GM12865 (cell line): ENCODE measurements at places on chromosomes 13 and 19.
A peak's percentile ranks its signal among the peaks of the same experiment; 100 is the strongest.

DNA sequence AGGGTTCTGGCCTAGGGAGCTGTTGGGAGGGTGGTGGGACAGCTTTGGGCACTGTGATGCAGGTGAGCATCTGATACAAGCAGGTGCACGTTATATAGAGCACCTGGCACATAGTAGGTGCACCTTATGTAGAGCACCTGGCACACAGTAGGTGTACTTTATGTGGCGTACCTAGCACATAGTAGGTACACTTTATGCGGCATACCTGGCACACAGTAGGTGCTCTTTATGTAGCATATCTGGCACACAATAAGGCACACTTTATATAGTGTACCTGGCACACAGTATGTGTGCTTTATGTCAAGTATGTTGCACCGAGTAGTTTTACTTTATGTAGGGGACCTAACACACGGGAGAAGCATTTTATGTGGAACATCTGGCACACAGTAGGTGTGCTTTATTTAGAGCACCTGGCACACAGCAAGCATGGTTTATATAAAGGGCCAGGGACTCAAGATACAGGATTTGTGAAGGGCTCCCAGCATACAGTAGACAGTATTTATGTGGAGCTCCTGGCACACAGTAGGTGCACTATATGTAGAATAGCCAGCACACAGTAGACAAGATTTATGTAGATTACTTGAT lies 1.6 kb upstream of the CYP4F12 start:
- DNase-seq = no peak

DNA sequence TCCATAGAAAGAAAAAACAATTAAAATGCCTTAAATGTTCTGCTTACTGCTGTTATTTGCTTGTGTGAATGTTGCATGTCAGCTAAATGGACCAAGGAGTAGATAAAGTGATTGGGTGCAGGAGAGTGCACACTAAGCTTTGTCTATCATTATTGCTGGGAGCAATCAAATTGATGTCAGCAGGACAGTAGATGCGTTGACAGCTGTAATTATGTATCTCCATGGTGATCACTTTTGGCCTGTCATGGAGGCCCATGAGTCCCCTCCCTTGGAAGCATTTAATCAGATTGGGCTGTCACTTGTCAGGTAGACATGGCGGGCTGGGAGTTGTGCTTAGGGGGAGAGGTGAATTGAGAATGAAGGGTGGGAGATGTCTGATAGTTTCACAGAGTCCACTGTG lies 215.3 kb downstream of the PCCA start:
- DNase-seq = no peak

DNA sequence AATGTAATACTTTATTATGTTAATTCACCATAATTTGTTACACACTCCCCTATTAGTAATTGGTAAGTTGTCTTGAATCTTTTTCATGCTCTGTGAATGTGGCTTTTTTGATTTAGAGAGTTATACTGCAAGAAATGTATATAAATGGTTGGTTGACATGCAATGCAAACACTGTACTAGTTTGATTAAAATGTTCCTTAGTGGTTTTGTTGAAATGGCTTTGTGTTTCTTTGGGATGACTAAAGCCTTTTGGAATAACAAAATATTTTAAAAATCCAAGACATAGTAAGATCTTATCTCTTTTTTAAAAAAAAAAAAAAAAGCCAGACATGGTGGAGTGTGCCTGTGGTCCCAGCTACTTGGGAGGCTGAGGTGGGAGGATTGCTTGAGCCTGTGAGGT lies 10.5 kb downstream of the LAMP1 start:
- no peak for DNase-seq

GRCh38 chr13:21879263-21879914 lies 208.5 kb downstream of the FGF9 start:
- DNase-seq = peak; percentile 23

GRCh38 chr13:104485571-104485970 lies 1419.4 kb upstream of the SLC10A2 start:
- DNase-seq = no peak

DNA sequence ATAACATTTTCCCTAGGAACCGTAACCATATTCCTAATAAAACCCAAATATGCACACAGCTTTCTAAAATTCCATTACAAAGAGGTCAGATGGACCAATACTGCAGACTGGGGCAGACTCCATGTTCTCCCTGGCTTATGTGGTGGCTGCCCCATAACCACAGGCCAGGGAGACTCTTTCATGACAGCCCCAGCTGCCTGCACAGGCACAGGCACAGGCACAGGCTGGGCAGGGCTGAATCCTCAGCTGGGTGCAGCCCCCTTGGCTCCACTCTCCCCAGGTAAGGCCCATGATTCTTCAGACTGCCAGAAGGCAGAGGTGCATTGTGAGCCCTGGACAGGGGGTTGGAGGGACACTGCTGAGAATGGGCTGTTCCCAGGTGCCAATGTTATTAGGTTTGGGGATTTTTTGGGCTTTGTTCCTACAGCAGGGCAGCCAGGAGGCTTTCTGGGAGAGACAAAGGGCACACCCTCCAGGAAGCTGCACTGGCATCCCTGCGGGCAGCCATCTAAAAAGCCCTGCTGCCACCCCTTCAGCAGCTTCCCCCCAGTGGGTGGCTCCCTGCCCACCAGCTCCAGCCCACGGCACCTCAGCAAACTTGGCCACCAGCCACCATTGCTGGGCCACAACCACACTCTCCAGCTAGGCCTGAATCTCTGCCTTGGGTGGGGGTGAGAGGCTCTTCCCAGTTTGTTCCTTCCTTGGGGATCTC lies 20.0 kb downstream of the DOCK9 start:
- DNase-seq = no peak

GRCh38 chr13:48161530-48162179 lies 66.8 kb upstream of the MED4 start:
- DNase-seq = no peak

DNA sequence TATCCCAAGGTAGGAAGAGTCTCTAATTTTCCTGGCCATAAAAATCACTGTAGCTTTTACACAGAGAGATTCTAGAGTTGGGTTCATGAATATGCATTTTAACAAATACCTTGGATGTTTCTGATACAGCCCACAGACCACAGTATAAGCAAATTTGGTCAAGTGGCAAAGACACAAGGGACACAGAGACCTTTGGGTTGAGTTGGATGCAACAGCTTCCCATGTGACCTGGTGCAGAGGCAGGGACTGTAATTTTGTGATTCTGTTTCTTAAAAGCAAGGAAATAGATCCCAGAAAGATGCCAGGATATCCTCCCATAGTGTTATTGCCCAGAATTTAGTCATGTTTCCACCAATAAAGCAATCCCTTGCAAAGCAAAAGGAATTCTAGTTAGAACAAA lies 27.0 kb downstream of the FPR3 start:
- no peak for DNase-seq

GRCh38 chr13:66074018-66074615 lies 1156.0 kb downstream of the PCDH9 start:
- no peak for DNase-seq

DNA sequence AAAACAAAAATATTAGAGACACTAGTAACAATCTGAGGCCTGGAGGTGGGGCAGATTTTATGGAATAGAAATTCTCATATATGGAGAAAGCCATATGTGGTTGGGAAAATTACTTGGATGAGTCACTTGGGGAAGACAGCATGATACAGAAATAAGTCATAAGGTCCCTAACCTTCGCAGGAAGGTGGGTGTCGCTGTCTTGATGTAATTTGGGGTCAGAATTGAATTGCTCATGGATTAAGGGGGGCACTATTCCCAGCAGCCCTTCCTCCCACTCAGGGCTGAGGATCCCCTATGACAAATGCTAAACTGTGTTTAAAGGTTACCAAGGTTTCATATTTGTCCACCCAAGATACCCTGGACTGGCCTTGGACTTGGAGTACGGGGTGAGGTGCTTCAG lies 5.0 kb downstream of the RDH8 start:
- DNase-seq = no peak

- DNase-seq = no peak
These were observed 1595.1 kb upstream of the MIR17HG start for GRCh38 chr13:89752394-89752793.

GRCh38 chr19:50978772-50979390 lies 4.8 kb downstream of the KLK7 start:
- DNase-seq = no peak

DNA sequence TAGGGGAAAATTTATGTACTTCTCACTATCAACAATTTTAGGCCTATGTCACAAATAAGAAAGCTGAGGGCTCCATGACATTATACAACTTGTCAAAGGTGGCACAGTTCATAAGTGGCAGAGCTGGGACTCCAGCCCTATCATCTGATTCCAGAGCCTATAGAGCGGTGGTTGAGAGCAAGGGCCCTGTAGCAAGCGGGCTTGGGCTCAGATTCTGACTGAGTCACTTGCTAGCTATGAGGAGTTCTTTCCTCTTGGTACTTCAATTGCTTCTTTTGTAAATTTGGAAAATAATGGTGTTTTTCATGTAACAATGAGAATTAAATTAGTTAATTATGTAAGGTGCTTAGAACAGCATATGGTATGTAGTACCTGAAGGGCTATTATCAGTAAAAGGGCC lies 28.7 kb upstream of the FAM216B start:
- no peak for DNase-seq

DNA sequence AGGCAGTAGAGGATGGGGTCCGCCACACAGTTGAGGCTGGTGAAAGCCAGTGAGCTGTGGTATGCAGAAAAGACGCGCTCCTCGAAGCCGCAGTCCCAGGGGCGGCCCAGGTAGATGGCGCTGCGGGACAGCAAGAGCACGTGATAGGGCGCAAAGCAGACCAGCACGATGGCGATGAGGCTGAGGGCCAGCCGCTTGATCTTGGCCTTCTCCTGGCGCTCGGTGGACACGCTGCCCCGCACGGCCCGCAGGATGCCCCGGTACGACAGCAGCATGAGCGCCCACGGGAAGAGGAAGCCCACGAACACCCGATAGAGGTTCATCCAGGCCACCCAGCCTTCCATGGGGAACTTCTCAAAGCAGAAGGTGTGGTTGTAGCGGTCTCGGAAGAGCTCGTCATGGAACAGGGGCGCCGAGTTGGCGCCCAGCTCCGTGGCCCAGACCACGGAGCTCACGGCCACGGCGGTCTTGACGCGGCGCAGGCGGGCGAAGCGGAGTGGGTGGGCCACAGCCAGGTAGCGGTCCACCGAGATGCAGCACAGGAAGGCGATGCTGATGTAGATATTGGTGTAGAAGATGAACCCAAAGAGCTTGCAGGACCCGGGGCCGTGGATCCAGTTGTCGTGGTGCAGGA lies 6.5 kb upstream of the OPA3 start:
- peak; percentile 66 for DNase-seq

GRCh38 chr19:35549174-35549788 lies 3.9 kb downstream of the TMEM147 start:
- peak; percentile 78 for DNase-seq

- no peak for DNase-seq
These were observed 4.1 kb upstream of the TLE6 start for GRCh38 chr19:2973229-2973628.

DNA sequence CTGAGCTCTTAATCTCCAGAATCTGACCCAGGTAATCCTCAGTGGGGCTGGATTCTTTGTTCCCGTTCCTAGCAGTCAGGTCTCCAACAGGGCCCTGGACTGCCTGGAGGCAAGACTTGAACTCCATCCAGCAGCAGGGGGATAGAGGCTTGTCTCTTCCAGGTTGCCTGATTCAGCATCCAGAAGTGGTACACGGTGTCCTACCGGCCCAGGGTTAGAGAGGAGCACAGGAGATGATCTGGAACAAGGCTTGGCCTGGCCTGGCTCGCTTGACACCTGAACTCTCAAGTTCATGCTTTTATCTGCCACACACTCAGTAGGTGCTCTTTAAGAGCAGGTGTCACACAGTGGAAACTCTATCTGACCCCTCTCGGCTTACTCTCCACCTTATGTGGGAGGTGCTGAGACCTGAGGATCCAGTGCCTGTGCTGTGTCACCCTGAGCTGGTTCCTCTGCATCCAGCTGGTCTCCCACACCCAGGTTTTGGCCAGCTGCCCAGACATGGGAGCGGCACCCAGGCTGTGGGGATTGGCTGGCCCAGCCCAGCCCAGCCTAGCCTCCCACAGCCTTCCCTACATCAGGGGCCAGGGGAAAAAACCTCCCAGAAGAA lies at the start of gene CYP4F3:
Gene CYP4F3 (plus strand): TSS at position 604 of the 610 bp plus-strand sequence. CDS start 519 bp downstream, outside the sequence.
- no peak for DNase-seq

- DNase-seq = no peak
These were observed 6.1 kb downstream of the FSD1 start for GRCh38 chr19:4310247-4311121.

DNA sequence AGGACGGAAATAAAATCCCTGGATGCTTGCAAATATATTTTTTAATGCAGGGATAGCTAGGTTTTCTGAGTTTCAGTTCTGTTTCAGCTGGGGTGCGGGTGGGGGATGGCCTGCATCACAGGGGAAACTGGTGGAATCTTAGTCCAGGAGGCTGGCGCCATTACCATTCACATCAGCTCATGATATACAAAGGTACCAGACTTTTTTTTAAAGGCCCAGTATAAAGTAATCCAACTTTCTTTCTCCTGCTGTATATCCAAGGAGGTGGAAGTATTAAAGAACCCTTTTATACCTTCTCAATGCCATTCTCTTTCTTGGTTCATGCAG lies 343.8 kb downstream of the KCNRG start:
- no peak for DNase-seq

GRCh38 chr19:55232986-55233385 lies 4.4 kb upstream of the TMEM86B start:
- no peak for DNase-seq

GRCh38 chr19:1315470-1316166 lies 29.9 kb downstream of the EFNA2 start:
- DNase-seq = peak; percentile 59

DNA sequence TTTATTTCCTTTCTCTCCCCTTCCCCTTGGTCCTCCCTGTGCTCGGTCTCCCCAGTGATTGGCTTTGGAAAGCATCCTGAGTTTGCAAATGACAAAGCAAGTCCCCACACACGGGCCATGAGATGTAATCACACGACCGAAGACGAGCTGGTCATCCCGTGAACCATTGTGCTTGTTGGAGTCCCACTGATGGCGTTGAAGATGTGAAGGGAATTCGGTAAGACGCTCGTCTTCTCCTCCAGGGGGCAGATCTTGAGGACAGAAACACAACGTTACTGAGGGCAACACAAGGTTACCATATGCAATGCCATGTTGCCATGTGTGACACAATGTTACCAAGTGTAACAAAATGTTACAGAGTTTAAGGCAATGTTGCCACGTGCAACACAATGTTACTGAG lies 42.0 kb upstream of the SLC15A1 start:
- DNase-seq = no peak

DNA sequence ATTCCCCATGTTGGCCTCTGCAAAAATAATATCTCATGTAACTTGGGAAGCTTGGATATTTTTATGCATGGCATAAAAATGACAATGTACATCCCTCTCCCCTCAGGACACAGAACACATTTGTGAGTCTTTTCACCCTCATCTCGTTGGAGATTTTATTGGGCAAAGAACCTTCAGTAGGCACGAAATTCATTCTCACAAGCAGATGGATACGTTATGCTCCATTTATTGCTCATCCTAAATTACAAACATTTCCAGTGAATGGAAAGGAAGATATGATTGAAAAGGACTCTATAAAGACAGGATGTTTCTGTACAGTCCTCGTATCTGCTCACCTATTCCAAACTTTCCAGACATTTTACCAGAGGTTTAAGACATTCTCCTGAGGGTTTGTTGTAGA lies 1175.8 kb downstream of the UQCRFS1 start:
- no peak for DNase-seq

GRCh38 chr19:19053508-19054314 lies 10.1 kb upstream of the SLC25A42 start:
- peak; percentile 73 for DNase-seq
